ENCODE measurements at places on chromosomes 16 and 17. TPM values are rescaled to one million over a fixed set of nuclear protein-coding genes. Genes with fewer than 3 reads are reported as not detected.

Gene KCNAB3
- total RNA-seq: 2.3 TPM

Gene MYH1
- total RNA-seq: not detected

Gene ABCC3
- total RNA-seq: 0.71 TPM

Gene CALB2
- 2.7 TPM for total RNA-seq

Gene C1QTNF1
- 2.5 TPM for total RNA-seq

Gene CDH16
- not detected for total RNA-seq

Gene KRT26
- not detected for total RNA-seq

Gene FBXL20
- 10.3 TPM for total RNA-seq

Gene TPSG1
- total RNA-seq: not detected

Gene NRN1L
- total RNA-seq: 4.9 TPM

Gene KRT12
- not detected for total RNA-seq

Gene KRT40
- total RNA-seq: not detected

Gene CDH13
- total RNA-seq: 2.6 TPM

- H3K36me3 ChIP-seq: no peaks in the 10 kb centered on the region
- H3K27ac ChIP-seq: no peak overlapping the region
- no peaks in the 10 kb centered on the region for H3K27me3 ChIP-seq
- no peak overlapping the region for H3K4me3 ChIP-seq
- peaks cover 5% of the 10 kb centered on the region for H3K4me1 ChIP-seq
Observed at GRCh38 chr16:24499193-24499814, 40.1 kb upstream of the RBBP6 start.

DNA sequence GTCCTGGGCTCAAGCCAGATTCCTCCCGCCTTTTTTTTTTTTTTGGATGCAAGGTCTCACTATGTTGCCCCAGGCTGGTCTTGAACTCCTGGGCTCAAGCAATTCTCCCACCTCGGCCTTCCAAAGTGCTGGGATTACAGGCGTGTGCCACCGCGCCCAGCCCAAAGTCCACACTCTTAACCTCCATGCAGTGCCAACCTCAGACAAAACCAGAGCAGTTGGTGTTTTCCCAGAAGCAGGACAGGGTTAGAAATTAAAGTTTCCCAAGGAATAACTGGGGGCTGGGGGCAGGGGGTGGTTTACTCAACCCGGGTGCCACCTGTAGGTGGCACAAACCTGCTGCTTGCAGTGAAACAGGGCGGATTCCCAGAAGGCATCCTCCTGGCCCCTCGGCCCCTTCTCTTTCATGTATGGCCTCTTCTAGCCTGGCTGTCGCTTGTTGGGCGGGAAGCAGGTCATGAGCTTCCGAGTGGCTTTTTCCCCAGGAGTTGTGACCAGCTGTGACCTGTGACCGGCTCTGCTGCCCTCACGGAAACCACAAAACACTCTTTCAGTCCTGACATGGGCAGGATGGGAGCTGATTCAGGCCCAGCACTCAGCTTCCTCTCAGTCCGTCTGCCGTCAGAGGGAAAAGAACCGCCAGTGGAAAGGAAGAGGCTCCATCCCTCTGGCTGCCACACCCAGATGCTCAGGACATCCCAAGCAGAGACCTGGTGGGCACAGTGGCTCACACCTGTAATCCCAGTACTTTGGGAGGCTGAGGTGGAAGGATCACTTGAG is 25.6 kb upstream of the USP7 start:
- H3K4me3 ChIP-seq: no peak overlapping the region
- H3K36me3 ChIP-seq: no peaks in the 10 kb centered on the region
- no peaks in the 10 kb centered on the region for H3K4me1 ChIP-seq

DNA sequence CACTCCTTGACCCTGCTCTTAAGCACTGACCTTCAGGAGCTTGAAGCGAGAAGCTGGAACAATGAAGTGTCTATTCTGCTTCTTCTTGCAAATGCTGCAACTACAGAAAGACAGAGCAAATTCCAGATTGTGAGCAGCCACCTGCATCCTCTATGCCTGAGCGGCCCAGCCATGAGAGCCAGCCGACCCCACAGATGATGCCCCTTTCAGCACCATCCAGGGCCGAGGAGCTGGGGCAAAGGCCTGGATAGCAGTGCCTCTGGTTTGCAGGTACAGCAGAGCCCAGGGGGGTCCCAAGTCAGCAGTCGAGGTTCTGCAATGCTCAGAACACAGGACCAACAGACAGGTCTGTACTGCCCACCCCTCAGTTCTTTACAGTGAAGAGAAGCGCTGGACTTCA is 4.7 kb downstream of the CENPV start:
- no peak overlapping the region for H3K4me3 ChIP-seq
- H3K4me1 ChIP-seq: no peaks in the 10 kb centered on the region
- H3K36me3 ChIP-seq: peaks cover 23% of the 10 kb centered on the region
- no peak overlapping the region for H3K27ac ChIP-seq

GRCh38 chr17:8558144-8558543 is 72.4 kb downstream of the MYH10 start:
- H3K4me1 ChIP-seq: no peaks in the 10 kb centered on the region
- peaks cover 24% of the 10 kb centered on the region for H3K36me3 ChIP-seq
- H3K27me3 ChIP-seq: no peaks in the 10 kb centered on the region
- no peak overlapping the region for H3K27ac ChIP-seq

GRCh38 chr17:55666806-55667205 is 55.9 kb downstream of the TMEM100 start:
- H3K4me1 ChIP-seq: peaks cover 3% of the 10 kb centered on the region
- H3K27me3 ChIP-seq: no peaks in the 10 kb centered on the region
- no peaks in the 10 kb centered on the region for H3K36me3 ChIP-seq
- H3K4me3 ChIP-seq: no peak overlapping the region
- no peak overlapping the region for H3K27ac ChIP-seq
- DNase-seq: no peak

- H3K27ac ChIP-seq: no peak overlapping the region
- H3K36me3 ChIP-seq: peaks cover 27% of the 10 kb centered on the region
- no peak overlapping the region for H3K4me3 ChIP-seq
- no peaks in the 10 kb centered on the region for H3K27me3 ChIP-seq
Observed at GRCh38 chr16:5075637-5076036, 4.0 kb downstream of the ALG1 start.

- no peaks in the 10 kb centered on the region for H3K27me3 ChIP-seq
- no peaks in the 10 kb centered on the region for H3K36me3 ChIP-seq
- DNase-seq: peak; percentile 54
- peaks cover 30% of the 10 kb centered on the region for H3K4me1 ChIP-seq
Observed at GRCh38 chr17:74118504-74118903, 85.0 kb upstream of the RPL38 start.

GRCh38 chr17:45791935-45792334 is 7.8 kb downstream of the CRHR1 start:
- DNase-seq: no peak
- no peak overlapping the region for H3K4me3 ChIP-seq
- H3K27me3 ChIP-seq: peaks cover 28% of the 10 kb centered on the region
- no peak overlapping the region for H3K27ac ChIP-seq

DNA sequence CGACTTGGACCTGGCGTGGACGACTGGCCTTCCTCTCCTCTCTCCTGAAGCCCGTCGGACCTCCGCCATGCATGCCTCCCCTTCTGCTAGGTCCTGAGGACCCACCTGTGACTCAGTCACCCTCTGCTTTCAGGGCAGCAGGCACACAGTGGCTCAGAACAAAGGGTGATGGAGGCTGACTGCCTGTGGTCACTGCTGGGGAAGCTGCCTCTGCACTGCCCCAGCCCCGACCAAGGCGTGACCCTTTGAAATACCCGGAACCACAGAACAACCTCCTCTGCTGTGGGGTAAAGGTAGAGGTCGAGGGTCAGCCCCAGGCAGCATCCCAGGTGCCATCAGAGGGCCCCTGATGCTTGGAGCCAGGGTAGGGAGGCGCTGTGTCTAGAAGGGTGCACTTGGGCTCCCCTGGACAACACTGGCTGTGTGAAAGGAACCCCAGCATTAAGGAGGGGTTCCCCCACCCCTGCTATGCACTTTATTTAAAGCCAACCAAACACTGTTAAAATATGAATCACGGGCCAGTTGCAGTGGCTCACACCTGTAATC is 12.5 kb upstream of the SLC4A1 start:
- no peaks in the 10 kb centered on the region for H3K27me3 ChIP-seq
- H3K4me1 ChIP-seq: peaks cover 11% of the 10 kb centered on the region
- no peaks in the 10 kb centered on the region for H3K36me3 ChIP-seq
- no peak overlapping the region for H3K27ac ChIP-seq
- H3K4me3 ChIP-seq: no peak overlapping the region
- DNase-seq: no peak

DNA sequence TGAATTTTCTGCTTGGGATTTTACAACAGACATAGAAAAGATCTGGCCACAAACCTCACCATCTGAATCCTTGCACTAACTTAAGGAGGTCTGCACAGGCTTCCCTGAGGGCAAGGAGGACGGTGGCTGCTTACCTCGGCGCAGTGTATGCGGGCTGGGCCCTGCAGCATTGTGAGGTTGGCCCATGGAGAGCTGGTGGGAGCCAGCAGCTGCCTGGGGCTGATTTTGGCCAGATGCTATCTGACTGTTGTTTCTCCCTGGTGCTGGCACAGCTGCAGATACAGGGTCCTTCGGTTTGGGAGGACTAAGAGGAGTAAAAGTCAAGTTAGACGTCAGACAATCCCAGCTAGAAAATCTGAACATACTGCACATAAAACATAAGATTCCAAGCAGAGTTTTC is 79.8 kb downstream of the ARHGAP17 start:
- DNase-seq: no peak
- H3K27me3 ChIP-seq: no peaks in the 10 kb centered on the region
- peaks cover 14% of the 10 kb centered on the region for H3K36me3 ChIP-seq

DNA sequence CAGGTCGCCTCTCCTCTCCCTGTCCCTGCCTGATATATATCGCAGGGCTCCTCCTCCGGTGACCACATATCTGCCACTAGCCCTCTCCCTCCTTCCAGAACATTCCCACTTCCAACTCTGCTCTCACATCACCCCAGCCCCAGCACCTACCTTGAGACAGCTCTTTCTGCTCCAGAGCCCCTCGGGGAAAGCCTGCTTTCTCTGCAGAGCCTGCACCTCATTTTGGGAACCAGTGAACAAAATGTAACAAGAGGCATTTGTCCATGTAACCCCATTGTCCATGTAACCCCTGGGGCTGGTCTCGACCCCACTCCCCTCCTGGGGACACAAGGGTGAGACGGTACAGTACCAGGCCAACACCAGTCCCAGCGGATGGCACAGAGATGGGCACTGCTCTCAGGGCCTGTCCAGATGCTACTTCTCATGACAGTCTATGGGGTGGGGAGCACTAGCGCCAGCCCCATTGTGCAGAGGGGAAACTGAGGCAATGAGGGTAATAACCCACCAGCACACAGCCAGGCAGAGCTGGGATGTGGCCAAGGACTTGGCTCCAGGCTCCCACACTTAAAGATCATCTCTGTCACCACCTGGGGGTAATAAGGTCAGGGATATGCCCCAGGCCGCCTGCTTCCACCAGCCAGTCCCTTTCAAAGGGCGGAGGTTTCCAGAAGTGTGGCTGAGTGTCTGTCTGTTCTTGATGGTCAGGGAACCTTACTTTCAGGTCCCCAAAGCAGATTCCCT is 42.9 kb downstream of the TBC1D16 start:
- no peaks in the 10 kb centered on the region for H3K36me3 ChIP-seq
- no peak for DNase-seq
- no peak overlapping the region for H3K4me3 ChIP-seq
- peaks cover 15% of the 10 kb centered on the region for H3K4me1 ChIP-seq
- H3K27me3 ChIP-seq: no peaks in the 10 kb centered on the region

DNA sequence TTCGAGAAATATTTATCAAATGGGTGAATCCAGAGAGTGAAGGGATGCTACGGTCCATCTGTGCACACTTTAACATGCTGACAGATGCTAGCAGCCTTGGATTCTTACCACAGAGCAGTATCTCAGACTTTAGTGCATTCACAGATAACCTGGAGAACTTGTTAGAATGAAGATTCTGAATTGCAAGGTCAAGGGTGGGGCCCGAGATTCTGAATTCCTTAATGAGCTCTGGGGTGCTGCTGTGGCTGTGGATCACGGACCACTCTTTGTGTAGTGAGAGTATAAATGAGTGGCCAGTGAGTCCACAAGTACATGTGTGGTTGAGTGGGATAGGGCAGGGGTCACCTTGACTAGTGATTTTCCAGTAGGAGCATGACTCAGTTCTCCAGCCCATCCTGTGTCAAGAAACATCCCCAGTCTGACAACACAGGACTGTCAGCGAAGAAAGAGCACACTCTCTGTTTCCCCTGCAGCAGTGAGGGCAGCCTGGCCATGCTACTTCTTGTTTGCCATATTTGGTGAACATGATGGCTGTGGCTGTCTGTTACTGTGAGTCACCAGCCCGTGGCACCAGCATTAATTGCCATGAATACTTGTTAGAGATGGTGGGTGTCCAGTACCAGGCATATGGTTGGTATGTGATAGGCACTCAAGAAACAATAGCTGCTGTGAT is 13.0 kb upstream of the SALL1 start:
- peaks cover 7% of the 10 kb centered on the region for H3K4me1 ChIP-seq
- DNase-seq: no peak
- H3K27me3 ChIP-seq: no peaks in the 10 kb centered on the region
- H3K27ac ChIP-seq: no peak overlapping the region
- H3K4me3 ChIP-seq: no peak overlapping the region

- no peaks in the 10 kb centered on the region for H3K4me1 ChIP-seq
- no peak for DNase-seq
- no peaks in the 10 kb centered on the region for H3K36me3 ChIP-seq
Observed at GRCh38 chr17:63542218-63542545, 8.1 kb upstream of the DCAF7 start.

- H3K4me3 ChIP-seq: peak overlapping the region; percentile 9
- H3K36me3 ChIP-seq: no peaks in the 10 kb centered on the region
- no peak overlapping the region for H3K27ac ChIP-seq
- DNase-seq: no peak
- no peaks in the 10 kb centered on the region for H3K27me3 ChIP-seq
Observed at GRCh38 chr17:76264425-76264754, 758 bp upstream of the UBALD2 start.

DNA sequence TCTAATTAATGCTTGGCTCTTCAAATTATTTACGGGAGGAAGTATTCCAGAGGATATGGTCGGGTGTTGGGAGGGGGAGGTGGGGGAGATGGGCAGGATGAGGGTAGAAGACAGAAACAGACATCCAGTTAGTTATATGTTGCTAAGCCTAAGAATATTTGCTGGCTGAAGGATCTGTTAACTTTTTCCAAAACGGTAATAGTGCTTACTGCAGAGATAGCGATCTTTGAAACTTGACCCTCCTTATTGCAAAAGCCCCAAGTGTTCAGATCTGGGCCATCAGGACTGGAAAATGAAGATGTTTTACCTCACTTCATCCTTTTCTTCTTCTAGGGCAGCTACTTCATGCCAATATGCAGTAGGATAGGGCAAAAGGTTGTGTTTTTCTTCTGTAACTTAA is 27.0 kb upstream of the MMD start:
- no peak overlapping the region for H3K4me3 ChIP-seq
- DNase-seq: no peak
- H3K27me3 ChIP-seq: no peaks in the 10 kb centered on the region
- H3K27ac ChIP-seq: no peak overlapping the region
- H3K4me1 ChIP-seq: peaks cover 7% of the 10 kb centered on the region

GRCh38 chr16:1224558-1224957 is 510 bp downstream of the TPSG1 start:
- no peak for DNase-seq
- H3K27ac ChIP-seq: no peak overlapping the region
- H3K4me1 ChIP-seq: no peaks in the 10 kb centered on the region

GRCh38 chr17:2893422-2893914 is 97.2 kb downstream of the RAP1GAP2 start:
- H3K27ac ChIP-seq: no peak overlapping the region
- no peaks in the 10 kb centered on the region for H3K27me3 ChIP-seq

GRCh38 chr17:70374496-70374895 is 205.2 kb downstream of the KCNJ2 start:
- no peaks in the 10 kb centered on the region for H3K27me3 ChIP-seq
- no peaks in the 10 kb centered on the region for H3K4me1 ChIP-seq
- no peaks in the 10 kb centered on the region for H3K36me3 ChIP-seq
- no peak overlapping the region for H3K4me3 ChIP-seq
- no peak overlapping the region for H3K27ac ChIP-seq

- H3K27me3 ChIP-seq: no peaks in the 10 kb centered on the region
- H3K4me1 ChIP-seq: peaks cover 9% of the 10 kb centered on the region
- H3K36me3 ChIP-seq: peaks cover 65% of the 10 kb centered on the region
- H3K4me3 ChIP-seq: peak overlapping the region; percentile 99
- peak overlapping the region; percentile 99 for H3K27ac ChIP-seq
Observed at GRCh38 chr17:7574176-7574953, 5.1 kb upstream of the CD68 start.

Data from H1 (cell line).